ENCODE measurements at places on chromosomes 3 and 15.

- no peak for DNase-seq
Observed at GRCh38 chr15:100923902-100924301, 4.7 kb downstream of the LRRK1 start.

- DNase-seq, result no peak
Observed at GRCh38 chr15:83504365-83504764, 57.2 kb downstream of the SH3GL3 start.

- DNase-seq, result no peak
Observed at GRCh38 chr15:81865850-81866537, 179.8 kb downstream of the MEX3B start.

DNA sequence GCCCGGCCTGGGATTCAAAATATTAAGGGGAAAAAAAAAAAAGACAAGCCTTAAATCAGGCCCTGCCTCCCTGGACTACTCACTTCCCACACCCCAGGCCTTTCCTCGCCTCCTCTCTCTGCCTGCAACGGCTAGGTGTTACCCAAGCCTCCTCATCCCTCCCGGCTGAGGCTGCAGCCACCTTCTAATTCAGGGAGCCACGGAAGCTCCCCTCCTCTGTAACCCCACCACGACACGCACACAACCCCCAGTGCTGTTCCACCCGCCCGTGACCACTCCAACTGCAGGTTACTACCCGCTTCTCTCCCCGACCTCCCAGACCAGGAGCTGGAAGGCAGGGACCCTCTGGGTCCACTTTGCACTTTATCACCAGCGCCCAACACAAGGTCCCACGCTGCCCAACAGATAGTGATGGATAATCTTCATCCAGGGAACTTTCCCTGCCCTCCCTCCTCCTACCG, 936 bp downstream of the KIF7 start:
- DNase-seq, result no peak

- DNase-seq, result no peak
Observed at GRCh38 chr3:111072031-111072921, 660 bp downstream of the NECTIN3 start.

DNA sequence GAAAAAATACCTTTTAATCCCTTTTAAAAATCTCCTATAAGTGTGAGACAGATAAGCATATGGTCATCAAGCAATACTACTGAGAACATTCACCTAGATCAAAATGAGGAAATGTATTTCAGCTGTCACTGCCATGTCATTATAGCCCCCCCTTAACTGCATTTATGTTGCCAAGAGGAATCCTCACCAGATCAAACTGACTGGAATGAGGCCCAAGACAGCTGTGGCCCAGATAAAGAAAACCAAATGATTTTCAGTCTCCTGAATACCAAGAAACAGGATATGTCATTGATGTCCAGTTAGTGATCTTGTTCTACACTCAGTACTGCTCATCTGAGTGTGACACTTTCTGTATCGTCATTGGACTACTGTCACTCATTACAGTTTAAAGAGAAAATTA, 35.1 kb upstream of the CPB1 start:
- DNase-seq, result no peak

DNA sequence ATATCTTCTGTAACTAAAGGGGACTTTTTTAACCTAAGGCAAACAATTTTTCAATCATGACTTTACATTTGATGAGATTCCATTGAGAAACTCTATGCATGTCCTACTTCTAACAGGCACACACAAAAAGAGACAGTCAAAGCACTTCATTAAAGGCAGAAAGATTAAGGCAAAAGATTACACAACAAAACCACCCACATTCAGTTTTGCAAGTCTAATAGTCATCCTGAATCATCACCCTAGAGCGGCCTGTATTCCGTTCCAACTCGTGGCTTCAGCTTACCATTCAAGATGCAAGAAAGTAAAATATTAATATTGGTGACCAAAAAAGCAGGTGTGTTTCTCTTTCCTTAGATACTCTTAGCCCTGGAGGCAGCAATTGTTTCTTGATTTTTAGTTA, 205.9 kb downstream of the P3H2 start:
- no peak for DNase-seq

DNA sequence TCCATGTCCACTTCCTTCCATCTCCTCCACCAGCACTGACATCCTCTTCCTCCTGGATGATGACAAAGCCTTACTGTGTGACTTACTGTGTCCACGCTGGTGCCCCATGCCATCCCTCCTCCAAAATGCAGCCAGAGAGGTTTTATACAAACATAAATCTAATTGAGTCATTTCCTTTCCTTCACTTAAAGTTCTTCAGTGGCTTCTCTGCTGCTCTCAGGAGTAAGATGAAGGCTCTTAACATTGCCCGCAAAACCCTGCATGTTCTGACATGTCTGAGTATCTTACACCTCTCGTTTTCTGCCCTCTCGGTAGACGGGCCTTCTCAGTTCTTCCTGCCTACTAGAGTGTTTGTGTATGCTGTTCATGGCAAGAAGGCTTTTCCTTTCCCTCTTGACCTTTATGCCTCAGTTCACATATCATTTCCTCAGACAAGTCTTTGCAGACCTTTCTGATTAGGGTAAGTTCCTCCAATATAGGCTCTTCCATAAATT, 175.5 kb downstream of the CFAP20DC start:
- DNase-seq, result no peak

DNA sequence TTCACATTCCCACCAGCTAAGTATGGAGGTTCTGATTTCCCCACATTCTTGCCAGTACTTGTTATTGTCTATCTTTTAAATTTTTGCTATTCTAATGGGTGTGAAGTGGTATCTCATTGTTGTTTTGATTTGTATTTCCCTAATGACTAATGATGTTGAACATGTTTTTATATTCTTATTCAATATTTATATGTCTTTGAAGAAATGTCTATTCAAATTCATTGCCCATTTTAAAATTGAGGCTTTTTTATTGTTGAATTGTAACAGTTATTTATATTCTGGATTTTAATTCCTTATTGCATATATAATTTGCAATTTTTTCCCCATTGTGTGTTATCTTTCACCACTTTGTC, 255.3 kb downstream of the EDEM1 start:
- no peak for DNase-seq

DNA sequence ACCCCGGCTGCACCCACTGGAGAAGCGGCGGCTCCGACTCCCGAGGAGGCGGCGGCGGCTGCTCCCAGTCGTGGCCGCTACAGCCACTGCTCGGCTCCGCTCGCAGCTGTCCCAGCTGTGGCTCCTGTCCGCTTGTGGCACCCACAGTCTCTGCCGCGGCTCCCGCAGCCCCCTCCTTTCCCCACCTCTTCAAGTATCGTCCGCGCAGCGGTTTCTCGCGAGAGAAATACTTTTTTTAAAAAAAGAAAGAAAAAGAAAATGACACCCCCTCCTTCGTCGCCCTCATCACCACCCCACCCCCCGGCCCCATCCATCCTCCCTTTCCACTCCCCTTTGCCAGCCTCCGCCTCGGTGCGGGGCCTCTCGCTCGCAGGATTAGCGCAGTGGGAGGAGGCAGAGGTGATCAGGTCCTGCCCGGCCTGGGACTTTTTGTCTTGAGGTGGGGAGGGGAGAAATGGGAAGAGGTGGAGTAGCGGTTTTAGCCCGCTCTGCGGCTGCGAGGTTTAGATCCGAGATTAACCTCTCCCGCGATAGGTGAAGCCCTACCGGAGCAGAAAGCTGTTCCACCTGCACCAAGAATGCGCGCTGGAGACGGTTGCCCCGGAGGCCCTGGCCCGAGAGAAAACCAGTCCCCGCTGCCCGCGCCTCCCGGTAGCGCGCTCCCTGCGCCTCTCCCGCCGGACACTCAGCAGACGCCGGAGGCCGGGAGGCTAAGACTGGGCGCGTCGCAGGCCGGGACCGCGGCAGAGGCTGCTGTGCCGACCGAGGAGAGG, at the start of gene FBN1:
FBN1 (minus strand) TSS at position 152 of the 773 bp plus-strand sequence. CDS start 940 bp downstream, outside the sequence.
- no peak for DNase-seq

DNA sequence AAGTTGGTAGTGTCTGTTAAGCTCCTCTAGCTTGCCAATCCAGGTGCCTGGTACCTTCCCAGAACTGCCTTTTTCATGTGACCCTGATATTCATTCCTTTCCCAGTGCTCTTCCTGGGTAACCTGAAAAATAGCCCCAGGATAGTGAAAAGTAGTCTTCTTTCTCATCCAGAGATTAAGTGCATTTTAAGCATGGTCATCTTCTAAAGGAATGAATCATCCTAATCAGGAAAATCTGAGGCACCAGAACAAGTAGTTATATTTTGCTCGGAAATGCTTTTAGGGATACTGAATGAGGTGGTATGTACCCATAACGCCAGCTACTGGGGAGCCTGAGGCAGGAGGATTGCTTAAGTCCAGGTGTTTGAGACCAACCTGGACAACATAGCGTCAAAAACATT, 23.1 kb upstream of the PDCD6IP start:
- DNase-seq, result no peak

- DNase-seq, result no peak
Observed at GRCh38 chr3:151581035-151581434, 120.2 kb upstream of the IGSF10 start.

GRCh38 chr3:119147494-119147893, 1.5 kb downstream of the TEX55 start:
- no peak for DNase-seq

DNA sequence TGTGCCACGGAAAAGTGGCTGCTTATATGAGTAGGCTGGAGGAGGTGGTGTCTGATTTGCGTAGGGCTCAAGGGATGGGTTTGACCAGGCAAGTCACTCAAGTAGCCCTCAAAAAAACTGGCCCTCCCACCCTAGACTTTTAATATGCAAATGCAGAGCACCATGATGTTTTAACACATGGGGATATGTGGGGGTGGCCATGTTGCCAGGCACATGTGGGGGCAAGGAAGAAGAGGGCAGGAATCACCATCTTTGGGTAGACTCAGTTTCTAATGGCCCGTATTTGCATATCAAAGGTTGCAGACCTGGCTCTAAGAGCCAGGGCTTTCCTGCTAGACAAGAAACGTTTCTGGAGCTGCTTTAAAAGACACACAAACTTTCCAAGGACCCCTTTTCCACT, 307.2 kb upstream of the NDN start:
- no peak for DNase-seq

DNA sequence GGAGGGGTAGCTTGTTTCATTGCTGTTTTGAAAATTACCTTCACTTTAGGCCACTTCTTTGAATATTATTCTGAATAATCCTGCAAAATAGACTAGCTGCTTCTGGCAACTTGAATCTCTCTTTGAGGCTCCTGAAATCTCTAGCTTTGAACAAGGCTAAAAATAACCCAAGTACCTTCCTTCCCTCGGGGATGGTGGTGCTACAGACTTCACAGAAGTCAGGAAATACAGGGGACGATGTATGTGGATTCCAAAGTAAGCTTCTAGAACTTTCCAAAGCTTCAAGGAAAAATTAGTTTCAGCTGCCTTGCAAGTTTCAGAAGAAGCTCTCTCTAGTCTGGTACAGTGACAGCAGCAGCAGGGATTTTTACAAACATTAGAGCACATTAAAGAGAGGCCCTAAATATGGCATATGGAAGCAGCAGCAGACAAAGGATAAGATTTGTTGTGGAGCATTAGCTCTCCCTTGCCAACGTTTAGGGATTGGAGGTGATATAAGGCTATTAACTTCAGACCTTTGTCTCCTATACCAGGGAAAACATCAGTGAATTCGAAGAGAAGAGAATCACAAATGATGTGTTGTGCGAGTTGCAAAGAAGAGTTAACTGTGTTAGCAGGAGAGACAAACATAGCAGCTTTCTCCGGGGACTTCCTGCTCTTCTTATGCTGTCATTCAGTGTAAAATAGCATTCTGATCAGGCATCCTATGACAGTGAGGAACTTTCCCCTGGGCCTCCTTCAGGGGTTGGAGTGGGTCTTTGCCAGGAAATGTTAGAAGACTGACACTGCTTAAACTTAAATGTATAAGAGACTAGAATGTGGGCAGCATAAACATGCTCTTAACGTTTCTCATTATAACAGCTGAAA, 783.0 kb upstream of the ARPP21 start:
- DNase-seq, result no peak

DNA sequence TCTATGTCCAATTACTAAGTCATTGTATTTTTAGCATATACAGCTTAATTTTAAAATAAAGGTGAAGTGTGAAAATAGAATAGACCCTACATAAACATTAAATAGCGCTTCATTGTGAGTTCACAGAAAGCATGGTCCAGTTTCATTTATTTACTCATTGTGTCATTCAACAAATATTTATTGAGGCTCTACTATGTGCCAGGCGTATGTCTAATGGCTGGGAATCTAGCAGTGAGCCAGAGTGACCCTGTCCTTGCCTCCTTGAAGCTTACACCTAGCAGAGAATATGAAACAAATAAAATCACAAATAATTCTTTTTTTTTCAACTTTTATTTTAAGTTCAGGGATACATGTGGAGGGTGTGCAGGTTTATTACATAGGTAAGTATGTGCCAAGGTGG, 161.7 kb downstream of the CFAP20DC start:
- no peak for DNase-seq

- DNase-seq, result no peak
Observed at GRCh38 chr15:31306426-31307269, 20.0 kb upstream of the KLF13 start.

GRCh38 chr3:150901793-150902192, 3.4 kb downstream of the MINDY4B start:
- DNase-seq, result no peak

DNA sequence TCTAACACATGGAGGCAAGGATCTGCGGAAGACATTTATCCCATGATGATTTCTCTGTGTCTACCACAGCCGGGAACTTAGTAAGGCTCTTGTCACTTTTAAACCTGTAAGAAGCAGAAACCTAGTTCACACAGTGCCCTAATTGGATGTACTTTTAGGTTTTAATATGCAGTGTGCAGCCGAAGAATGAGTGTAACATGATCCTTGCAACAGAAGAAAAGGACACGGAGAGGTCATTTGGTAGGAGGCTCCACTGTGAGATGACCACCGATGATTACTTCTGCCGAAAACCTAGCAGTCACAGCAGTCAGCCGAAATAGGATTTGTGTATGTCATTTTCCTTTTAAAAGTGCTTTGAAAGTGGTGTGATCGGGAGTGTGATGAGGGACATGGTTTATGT, 6.8 kb downstream of the CACNA1D start:
- no peak for DNase-seq

DNA sequence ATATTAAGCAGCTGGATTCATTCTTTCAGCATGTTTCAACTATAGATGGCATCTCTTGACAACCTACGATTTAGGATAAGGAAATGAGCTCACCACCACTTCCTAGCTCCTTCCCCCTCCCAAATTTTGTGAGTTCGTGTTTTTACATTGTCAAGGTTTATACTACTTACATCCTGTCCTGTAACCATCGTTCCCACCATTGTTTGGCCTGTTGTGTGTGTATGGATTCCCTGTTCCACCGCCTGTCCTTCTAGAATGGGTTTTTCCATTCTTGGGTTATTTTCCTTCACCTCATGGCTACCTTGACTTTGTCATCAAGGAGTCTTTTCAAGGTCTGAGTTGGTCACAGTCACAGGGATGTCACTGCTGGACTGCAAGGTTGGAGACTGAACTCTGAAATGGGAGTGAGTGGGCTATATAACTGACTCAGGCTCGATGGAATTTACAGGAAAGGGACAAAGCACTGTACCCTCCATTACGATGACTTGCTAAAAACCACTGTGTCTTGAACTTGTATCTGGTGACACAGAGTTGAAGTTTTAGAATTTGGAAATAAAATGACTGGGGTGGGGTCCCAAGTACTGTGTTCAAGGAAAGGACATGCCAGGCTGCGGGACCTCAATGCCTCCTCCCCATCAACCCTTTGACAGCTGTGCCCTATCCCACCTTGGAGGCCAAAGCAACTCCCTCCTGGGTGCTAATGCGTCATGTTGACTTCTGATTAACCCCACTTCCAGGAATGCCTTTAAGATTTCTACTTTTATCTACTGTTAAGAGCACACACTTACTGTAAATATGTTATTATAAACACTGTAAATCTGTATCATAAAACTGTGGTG, 66.8 kb upstream of the BLM start:
- DNase-seq, result no peak
